ENCODE measurements at places on chromosomes 7 and 10. TPM values are rescaled to one million over a fixed set of nuclear protein-coding genes. Genes with fewer than 3 reads are reported as not detected.

NME8 gene
- 0.57 TPM for total RNA-seq

DNA sequence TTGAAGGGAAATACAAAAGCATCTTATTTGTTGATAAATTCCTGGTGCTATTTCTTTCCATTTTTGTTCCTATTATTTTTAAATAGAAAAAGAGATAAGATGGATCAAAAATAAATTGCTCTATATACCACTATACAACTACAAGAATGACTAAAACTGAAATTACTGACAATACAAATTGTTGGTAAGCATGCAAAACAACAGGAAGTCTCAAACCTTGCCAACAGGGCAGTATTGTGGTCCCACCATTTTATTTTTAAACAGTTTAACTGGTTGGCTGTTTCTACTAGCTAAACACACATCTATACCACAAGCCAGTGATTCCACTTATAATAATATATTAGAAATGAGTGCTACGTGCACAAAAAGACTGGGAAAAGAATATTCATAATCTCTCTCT is 213.0 kb downstream of the JAZF1 start:
- no peak for DNase-seq

GRCh38 chr7:66272321-66272720 is 67.2 kb downstream of the TPST1 start:
- no peak for DNase-seq

NRCAM gene
- 5.2 TPM for total RNA-seq

- no peak for DNase-seq
These were observed 65.6 kb downstream of the ZNF503 start for GRCh38 chr10:75335983-75336382.

- DNase-seq, result no peak
These were observed 203.8 kb downstream of the CCDC3 start for GRCh38 chr10:12797471-12798262.

- peak; percentile 96 for DNase-seq
These were observed 880 bp upstream of the ELN start for GRCh38 chr7:74026903-74027682.

GRCh38 chr7:71843676-71844075 is 568.5 kb downstream of the CALN1 start:
- no peak for DNase-seq
